Activated T-cell treated with anti-CD3 and anti-CD28 coated beads for 48 hours (primary cell): ENCODE measurements at places on chromosomes 7 and 10.
A peak's percentile ranks its signal among the peaks of the same experiment; 100 is the strongest.

GRCh38 chr7:147363101-147363500, 1227.5 kb upstream of the C7orf33 start:
- DNase-seq, result no peak

DNA sequence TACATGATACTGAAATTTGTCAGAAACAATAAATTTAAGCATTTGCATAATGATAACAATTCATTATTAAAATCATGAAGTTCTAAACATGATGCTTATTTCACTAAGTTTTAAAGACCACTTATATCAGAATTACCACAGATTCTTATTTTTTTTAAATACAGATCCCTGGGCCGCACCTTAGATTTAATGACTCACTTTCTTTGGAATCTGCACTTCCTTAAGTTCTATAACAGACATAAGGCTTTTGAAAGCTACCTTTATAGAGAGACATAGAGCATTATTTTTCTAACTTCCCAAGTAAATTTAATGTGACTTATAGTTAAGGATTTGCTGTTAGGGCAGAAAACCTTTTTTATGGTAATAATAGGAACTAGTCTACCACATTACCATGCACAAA, 214.9 kb downstream of the IPMK start:
- DNase-seq, result no peak

- no peak for DNase-seq
Observed at GRCh38 chr10:42942279-42942950, 134.5 kb upstream of the RET start.

- DNase-seq, result no peak
Observed at GRCh38 chr10:81280497-81281479, 594.2 kb upstream of the NRG3 start.

DNA sequence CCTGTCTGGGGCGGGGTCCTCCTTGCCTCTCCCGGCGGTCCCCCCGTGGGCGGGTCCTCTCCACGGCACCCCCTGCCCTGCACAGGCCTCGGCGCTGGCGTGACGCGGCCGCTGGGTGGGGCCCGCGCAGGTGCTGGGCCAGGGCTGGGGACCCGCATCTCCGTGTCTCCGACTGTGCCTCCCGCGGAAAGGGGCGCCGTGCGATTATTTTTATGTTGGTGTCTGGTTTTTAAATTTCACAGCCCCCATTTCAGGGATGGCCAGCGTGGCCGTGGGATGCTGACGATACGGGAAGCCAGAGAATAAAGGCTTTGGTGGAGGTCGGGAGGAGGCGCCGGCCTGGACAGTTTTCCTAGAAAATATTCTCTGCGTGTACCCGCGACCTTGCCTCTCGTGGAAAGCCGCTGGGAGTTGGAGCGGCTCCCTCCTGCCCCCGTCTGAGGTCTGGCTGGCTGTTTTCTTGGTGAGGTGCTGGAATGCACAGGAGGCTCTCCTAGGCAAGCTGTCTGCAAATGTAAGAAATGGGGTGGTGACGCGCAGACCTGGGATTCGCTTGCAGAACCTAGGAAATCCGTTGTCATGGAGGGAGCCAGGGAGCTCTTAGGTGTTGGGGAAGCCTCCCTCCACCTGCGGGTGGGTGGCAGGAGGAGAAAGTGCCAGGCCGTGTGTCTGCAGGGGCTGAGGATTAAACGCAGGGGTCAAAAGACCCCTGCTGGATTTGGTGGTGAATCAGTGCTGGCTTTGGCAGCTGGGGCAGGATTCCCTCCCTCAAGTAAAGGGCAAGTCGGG, 28.7 kb upstream of the JAKMIP3 start:
- DNase-seq, result peak; percentile 8

DNA sequence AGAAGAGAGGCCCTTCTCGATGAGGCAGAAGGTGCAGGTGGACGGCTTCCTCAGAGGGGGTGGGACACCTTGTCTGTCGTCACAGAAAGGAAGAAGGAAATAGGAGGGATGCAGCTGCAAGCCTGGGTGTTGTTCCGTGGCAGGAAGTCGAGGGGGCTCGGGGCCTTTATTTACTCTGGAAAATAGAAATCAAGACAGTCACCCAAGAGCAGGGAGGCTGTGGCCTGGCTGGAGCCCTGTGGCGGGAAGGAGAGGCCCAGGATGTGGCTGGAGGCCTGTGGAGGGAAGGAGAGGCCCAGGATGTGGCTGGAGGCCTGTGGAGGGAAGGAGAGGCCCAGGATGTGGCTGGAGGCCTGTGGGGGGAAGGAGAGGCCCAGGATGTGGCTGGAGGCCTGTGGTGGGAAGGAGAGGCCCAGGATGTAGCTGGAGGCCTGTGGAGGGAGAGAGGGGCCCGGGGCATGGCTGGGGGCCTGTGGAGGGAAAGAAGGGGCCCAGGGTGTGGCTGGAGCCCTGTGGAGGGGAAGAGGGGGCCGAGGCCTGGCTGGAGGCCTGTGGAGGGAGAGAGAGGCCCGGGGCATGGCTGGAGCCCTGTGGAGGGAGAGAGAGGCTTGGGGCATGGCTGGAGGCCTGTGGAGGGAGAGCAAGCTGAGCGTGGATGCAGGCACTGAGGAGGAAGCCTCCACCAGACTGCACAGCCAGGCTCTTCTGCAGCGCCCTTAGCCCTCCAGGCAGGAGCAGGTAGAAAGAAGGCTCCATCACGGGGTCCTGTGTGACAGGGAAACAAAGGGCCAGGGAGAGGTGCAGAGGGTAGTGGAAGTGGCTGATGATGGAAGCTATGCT, 97.3 kb upstream of the SFMBT2 start:
- DNase-seq, result no peak

- no peak for DNase-seq
Observed at GRCh38 chr7:98875501-98875900, 2.8 kb upstream of the TRRAP start.

GRCh38 chr7:112622159-112622715, 141.4 kb downstream of the LSMEM1 start:
- DNase-seq, result no peak
